Jurkat, Clone E6-1 (cell line): ENCODE measurements at places on chromosomes 2 and 18.

DNA sequence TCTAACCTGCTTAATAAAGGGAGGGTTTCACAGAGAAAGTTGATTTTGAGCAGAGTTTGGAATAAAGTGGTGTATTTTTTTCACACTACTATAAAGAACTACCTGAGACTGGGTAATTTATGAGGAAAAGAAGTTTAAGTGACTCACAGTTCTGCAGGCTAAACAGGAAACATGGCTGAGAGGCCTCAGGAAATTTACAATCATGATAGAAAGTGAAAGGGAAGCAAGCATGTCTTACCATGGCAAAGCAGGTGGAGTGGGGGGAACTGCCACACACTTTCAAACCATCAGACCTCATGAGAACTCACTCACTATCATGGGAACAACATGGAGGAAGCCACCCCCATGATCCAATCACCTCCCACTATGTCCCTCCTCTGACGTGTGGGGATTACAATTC lies 546.7 kb downstream of the EPHA4 start:
- no peak for DNase-seq

- DNase-seq = no peak
Measured at GRCh38 chr2:156006721-156007618, 325.6 kb downstream of the NR4A2 start.

- DNase-seq = no peak
Measured at GRCh38 chr2:105873281-105873680, 128.6 kb downstream of the NCK2 start.

DNA sequence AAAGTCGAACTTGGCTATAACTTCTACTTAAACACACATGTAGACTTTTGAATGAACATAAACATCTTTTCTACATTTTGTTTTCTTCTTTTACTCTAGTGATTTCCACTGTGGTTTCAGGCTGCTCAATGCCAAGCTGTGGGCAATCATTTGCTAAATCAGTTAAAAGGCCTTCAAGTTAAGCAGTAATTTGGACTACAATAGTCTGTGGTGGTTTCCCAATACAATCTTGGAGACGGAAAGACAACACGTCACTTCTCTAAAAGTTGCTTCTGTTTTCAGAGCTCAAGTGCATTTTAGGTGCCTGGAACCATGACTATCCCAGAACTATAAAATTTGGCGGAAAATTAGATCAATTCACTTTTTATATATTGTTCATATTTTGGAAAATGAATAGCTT lies 69.4 kb downstream of the TXNL1 start:
- DNase-seq = no peak

- peak; percentile 39 for DNase-seq
Measured at GRCh38 chr18:54444319-54444914, 86.7 kb downstream of the C18orf54 start.

GRCh38 chr2:233053928-233054784 lies 6.0 kb upstream of the INPP5D start:
- no peak for DNase-seq

- DNase-seq = no peak
Measured at GRCh38 chr2:98568161-98568956, 40.0 kb downstream of the COA5 start.

GRCh38 chr2:163343316-163343715 lies 392.5 kb downstream of the FIGN start:
- no peak for DNase-seq

DNA sequence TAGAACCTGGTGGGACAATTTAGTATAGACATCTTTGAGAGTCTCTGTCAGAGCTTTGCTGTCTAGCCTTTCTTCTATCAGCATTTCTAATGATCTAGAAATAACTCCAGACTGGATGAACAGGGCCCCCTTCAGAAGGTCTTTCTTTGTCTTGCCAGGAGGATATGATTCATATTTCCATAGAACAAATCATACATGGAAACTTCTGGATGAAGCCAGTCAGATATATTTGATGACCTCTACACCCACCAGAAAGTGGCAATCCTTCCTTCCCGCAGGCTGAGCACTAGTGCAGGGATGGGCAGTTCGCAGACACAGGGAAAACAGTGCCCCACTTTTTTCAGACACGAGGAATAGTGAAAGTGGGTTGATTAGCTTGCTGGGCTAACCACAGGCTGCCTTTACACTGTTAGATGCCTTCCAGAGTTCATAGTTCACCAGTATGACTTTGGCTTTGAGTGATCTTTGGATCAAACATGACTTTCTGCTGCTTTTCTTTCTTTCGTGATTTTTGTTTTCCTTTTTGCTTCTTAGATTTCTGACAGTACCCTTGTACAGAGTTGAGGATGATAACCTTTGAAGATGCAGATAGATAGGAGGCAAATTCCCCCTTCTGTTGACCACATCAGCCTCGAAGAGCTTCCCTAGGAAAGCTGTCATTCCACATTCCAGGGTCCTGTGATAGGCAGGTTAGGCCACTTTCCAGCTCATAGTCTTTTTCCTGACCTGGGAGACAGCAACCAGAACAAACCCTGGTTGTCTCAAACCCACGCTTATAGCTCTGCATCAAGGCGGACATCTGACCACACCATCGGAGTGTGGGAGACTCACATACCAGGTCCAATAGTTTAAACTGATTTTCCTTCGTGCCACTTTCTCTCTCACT lies 237.0 kb downstream of the ZNF407 start:
- DNase-seq = no peak

GRCh38 chr2:26946841-26947784 lies 23.3 kb upstream of the MAPRE3 start:
- no peak for DNase-seq

DNA sequence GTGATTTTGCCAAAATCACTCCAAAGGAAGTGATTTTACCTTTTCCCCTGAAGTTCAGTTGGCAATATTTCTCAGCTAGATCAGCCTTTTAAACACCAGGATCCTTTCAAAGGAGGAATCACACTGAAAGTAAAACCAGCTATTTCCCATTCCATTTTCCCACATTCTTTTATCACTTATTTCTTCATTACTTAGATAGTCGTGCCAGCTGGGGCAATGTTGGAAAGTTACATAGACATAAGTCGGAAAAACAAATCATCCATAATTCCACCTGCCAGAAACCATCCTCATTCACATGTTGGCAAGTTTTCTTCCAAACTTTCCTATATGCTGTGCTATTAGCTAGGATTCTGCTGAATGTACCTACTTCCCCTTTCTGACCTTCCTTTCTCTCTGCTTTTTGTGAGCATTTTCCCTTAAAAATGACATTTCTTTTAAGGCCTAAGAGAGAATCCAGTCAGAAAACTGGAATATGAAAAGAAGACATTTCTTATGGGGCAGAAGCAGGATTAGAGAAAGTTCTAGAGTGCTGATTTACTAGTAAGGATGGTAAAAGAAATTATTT lies 170.0 kb upstream of the STK17B start:
- no peak for DNase-seq

GRCh38 chr2:23384551-23385343 lies at the start of gene KLHL29:
Gene KLHL29 (plus strand): TSS chr2:23385179. CDS start chr2:23562197, 177,018 bp downstream.
- DNase-seq = no peak

GRCh38 chr2:241029599-241030332 lies 31.3 kb downstream of the SNED1 start:
- DNase-seq = no peak

DNA sequence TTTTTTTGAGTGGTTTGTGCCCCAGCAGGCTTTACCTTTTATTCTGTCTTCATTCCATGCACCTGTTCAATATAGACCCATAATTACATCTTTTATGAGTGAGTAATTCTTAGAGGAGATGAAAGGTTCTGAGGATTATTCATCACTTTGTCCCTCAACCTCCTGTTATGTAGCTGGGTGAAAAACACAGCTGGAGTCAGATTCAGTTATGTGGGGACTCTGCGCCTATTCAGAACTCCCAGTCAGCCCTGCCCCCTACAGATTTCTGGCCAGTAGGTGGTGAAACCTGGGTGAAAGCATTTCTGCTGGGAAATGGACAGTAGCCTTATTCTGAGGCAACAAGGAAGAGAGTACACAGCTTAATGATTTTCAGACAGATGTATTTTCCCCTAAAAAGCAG lies 107.8 kb downstream of the MGAT5 start:
- DNase-seq = no peak

- no peak for DNase-seq
Measured at GRCh38 chr2:172091000-172091641, 5.8 kb downstream of the DLX1 start.

DNA sequence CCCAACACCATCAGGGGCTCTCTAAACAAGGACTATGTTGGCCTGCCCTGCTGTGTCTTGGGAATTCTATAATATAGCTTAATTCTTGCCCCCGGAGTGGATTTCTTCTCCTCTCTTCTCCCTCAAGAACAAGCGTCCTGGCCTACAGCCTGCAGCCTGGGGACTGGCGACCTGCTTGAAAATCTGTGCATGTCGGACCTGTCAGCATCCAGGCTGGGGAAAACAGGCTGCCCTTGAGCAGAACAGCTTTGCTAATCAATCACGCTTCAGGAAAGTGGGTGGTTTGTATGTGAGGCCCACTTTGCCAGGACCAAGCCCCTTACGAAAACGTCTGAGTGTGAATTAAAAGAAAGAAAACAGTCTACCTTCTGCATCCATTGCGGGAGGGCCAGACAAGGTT lies 116.7 kb downstream of the BCL2 start:
- DNase-seq = no peak

DNA sequence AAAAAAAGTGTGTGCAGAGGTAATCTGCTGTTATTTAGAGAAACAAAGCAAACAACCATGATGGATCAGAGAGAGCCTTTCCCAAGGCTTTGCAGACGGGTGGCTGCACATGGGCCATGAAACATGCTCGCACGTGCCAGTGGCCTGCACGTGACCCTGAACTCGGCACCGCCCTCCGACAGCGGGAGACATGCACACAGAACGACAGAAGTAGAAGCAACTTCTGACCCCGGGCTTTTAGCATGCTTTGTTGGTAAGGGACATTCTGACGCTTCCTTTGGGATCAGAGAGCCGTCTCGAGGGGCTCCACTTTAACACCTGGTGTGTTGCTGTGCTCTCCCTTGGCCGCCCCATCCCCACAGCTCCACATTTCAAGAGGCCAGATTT lies 112.5 kb downstream of the KCNF1 start:
- DNase-seq = no peak

DNA sequence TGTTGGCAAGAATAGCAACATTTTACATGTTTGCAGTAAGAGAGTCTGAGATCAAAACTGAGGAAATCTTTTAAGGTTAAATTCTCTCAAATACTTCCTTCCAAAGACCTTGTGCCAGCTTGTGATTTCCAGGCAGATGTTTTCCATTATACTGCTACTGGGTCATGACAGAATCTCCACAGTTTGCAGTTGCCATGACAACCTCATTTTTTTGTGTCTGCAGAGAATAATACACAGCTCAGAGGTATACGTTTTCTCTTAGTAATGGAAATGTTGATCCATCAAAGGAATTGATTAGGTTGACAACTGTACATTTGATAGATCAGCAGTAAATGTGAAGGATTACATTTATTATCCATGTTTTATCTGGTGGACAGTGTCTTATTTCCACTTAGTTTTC lies 29.1 kb upstream of the CSRNP3 start:
- DNase-seq = no peak

DNA sequence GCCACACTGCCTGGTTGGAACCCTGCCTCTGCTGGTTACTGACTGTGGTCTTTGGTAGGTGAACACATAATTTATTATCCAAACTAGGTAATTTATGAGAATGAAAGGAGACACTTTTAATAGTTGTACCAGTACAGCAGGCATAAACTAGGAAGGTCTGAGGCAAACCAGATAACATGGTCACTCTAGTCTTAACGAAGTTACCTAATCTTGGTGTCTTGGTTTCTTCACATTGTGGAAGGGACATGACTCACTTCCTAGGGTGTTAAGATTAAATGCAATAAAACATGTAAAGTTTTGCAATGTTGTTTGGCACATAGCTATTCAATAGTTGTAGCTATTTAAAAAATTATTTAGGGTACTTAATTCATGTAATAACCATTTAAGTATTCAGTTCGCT lies 23.3 kb downstream of the SPTBN1 start:
- no peak for DNase-seq

DNA sequence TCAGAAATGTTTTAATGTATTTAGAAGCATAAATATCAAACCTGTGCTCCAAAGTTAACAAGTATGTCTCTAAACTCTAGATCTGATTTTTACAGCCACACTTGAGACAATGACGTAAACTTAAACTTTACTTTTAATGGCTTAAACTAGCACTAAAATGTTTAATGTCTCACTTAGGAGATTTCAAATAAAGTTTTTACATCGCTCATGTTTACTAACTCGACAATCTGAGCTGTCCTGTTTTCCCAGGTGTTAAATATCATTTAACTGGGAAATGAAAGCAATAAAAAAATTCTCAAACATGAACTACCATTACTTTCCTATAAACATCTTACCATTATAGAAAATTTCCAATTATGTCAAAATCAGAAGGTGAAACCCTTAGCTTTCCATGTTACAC lies 70.2 kb upstream of the FAM124B start:
- no peak for DNase-seq

DNA sequence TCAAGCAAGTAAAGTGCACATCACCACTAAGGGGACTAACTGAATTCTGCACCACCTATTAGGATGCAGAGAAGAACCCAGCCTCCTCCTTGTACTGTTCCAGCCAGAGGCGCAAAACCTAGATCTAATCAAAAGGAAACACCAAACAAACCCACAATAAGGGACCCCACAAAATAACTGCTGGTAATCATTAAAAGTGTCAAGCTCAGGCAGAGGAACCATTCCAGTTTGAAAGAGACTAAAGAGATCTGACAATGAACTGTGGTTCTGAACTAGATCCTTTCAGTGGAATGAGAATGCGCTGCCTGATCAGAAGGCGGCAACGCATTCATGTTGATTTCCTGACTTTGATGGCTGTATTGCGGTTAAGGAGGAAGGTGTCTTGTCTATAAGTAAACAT lies 16.8 kb downstream of the HDLBP start:
- peak; percentile 91 for DNase-seq

DNA sequence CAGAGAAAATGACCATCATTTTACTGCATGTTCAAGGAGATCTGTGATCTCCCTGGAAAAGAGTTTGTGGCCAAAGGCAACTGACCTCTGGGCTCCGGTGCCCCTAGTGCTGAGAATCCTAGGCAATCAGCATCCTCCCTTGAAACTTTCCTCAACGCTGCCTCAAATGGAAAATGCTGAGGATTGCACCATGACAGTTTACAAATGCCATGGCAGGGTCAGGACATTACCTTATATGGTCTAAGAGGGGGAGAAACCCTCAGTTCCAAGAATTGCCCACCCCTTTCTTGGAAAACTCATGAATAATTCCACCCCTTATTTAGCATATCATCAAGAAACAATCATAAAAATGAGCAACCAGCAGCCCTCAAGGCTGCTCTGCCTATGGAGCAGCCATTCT lies 48.3 kb downstream of the ALPK2 start:
- no peak for DNase-seq

DNA sequence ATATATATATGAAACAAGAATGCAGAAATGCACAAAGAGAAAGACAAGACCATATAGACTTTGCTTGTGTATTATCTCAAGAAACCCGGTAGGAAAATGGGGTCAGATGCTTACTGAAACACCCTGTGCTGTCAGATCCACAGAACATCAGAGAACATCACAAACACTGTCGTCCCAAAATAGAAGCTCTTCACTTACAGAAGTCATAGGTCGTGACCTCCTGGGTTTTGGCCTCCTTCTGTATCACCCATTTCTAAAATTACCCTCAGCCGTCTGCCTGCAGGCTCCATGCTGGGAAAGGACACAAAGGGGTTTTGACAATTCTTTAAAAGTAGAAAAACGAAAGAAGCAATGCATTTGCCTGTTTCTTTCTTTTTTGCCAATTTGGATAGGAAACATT lies 137.9 kb downstream of the PAX3 start:
- no peak for DNase-seq
